ENCODE measurements at places on chromosomes 6 and 20.
A peak's percentile ranks its signal among the peaks of the same experiment; 100 is the strongest.

DNA sequence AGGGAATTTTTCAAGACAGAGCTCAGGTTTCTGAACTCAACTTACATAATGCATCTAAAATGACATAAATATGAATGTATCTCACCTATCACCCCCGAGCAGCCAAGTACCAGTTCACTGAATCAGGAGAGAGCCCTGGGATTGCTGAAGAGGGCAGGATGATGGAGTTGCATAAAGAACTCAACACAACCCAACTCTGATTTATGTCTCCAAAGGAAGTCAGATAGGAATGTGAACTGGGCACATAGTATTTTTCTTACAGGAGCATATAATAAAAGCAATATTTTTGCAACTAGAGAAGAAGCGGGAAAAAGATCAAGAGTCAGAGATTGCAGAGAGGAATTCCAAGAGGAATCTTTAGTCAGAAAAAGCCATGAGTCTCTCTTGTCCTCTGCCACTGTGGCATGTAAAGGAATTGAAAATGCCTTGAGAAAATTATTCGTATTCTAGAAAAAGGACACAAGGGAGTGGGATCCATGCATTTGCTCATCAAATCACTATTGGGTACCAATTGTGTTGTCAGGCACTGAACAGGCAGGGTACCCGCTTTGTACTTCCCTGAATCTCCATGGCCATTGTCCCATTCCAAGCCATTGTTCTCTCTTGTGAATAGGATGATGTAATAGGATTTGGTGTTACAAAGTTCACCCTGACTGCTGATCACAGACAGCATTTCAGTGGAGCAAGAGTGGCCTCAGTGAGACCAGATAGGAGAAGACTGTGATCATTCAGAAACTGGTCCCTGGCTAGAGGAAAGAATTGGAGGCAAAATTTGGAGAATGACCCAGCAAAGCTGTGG, 16.3 kb downstream of the RIN2 start:
- no peak for DNase-seq

- no peak for DNase-seq
Observed at GRCh38 chr20:64113796-64114355, 6.5 kb upstream of the NPBWR2 start.

DNA sequence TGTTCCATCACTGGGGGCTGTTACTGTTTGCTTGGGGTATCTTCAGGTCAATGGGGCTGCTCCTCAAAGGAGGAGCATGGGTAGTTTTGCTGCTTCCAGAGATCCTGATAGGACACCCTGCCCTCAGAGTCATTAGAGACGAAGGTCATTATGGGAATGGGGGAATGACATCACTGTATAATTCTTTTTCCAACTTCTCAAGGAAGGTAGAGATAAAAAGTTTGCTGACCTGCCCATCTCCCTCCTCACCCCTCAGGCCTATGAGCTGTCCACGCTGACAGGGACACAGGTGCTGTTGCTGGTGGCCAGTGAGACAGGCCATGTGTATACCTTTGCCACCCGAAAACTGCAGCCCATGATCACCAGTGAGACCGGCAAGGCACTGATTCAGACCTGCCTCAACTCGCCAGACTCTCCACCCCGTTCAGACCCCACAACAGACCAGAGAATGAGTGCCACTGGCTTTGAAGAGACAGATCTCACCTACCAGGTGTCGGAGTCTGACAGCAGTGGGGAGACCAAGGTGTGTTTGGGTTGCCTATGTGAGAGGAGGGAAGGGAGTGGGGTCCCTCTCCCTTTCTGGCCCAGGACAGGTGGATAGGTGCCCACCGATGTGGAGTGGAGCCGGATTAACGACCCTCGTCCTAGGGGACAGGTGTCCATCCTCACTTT, 2.7 kb downstream of the SRF start:
- DNase-seq = no peak

GRCh38 chr20:12838261-12838866, 170.4 kb upstream of the SPTLC3 start:
- no peak for DNase-seq

- no peak for DNase-seq
Observed at GRCh38 chr6:162722633-162723032, 4.9 kb downstream of the PRKN start.

GRCh38 chr20:57323034-57323433, 6.6 kb upstream of the SPO11 start:
- no peak for DNase-seq

- DNase-seq = no peak
Observed at GRCh38 chr6:49463612-49463967, 420 bp downstream of the CENPQ start.

DNA sequence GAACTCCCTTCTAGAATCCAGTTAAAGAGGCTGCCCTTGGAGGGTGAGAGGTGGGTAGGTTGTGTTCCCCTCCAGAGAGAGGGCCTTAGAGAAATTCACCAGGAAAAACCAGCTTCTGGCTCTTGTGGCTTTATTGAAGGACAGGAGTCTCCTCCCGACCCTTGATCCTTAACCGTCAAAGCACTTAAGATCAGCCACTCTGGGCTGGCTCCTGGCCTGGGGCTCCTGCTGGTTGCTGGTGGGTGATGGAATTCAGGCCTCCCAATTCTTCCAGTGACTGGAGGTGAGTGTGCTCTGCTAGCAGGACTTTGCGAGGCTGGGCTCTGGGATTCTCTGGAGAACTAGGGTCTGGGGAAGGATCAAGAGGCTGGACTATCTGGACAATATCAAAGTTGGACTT, 75.6 kb upstream of the LGSN start:
- no peak for DNase-seq

- no peak for DNase-seq
Observed at GRCh38 chr20:61299618-61300017, 47.6 kb downstream of the CDH4 start.

- no peak for DNase-seq
Observed at GRCh38 chr6:26088344-26088743, 1.1 kb downstream of the HFE start.

GRCh38 chr6:131136021-131136786, 937 bp downstream of the AKAP7 start:
- DNase-seq = no peak

DNA sequence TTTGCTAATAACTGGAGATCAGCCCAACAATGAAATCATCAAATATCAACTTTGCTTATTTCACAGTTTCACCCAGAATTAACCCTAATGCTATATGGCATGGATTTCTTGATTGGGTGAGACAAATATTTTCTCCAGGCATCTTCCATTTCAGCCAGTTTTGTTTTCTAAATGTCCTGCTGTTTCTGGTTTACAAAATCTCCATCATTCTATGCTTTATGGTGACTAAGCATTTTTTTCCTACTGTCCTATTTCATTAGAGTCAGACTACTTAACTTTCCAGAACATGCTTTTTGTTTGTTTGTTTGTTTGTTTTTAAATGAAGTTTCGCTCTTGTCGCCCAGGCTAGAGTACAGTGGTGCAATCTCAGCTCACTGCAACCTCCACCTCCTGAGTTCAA, 59.5 kb upstream of the EXOC2 start:
- no peak for DNase-seq

DNA sequence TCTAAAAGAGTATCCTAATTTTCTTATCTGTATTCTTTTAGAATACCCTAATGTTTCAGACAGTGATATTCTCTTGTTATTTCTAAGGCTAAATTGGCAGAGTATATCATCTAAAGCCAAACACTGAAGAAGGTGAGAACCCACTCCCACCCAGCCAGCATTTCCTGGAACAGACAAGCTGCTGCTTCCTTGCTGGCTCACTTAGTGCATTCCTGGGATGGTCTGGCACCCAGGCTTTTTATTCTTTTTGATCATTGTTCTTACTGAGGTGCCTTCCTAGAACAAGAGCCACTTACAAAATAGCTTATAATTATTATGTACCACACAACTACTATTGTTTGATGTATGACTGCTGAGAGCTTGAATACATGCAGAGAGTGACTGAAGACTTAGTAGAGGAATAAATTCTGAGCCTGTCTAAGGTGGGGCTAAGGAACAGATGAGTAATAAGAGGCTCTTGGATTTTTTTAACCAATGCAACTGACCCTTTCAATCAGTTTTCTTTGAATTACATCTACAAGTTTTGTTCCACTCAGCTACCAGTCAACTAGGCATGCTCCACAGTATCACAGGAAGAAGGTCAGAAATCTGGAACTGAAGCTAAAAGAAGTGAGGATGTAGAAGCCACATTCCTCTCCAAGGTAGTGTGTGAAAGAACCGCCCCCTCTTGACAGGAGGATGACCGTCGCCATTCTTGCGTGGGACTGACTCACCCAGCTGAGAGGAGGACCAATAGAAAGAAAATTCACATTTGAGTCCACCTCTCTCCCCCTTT, 30.1 kb downstream of the PRPH2 start:
- no peak for DNase-seq

DNA sequence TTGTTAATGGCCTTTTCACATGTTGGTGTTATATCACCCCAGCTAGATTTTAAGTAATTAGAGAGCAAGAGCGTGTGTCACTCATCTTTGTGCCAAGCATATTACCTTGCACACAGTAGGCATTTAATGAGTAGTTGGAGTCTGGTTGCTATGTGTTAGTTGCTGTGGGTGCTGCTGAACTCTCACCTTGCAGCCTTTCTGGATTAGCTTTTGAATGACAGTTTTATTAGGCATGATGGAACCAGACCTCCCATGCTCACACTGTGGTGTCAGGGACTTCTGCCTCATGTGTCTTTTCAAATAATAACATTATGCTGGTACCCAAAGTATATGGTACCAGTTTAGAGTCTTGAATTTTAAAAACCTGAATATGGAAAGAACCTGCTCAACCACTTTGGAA, 55.9 kb downstream of the TRAF3IP2 start:
- no peak for DNase-seq

DNA sequence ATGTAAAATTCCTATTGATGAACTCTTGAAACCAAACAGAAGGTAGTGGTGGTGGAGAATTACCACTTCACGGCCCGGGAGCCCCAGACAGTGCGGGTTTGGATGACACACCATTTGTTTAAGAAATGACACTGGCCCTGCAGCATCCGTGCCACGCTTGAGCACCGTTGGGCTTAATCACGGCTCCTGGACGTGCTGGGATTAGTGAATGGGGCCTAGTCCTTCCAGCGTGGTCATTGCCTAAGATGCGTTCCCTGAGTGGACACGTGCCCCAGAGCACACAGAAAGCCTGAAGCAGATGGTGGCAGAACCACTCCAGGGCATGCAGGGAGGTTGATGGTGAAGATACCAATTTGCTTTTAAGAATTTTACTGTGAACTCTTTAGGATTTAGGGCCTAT, 14.5 kb downstream of the STX16 start:
- no peak for DNase-seq

DNA sequence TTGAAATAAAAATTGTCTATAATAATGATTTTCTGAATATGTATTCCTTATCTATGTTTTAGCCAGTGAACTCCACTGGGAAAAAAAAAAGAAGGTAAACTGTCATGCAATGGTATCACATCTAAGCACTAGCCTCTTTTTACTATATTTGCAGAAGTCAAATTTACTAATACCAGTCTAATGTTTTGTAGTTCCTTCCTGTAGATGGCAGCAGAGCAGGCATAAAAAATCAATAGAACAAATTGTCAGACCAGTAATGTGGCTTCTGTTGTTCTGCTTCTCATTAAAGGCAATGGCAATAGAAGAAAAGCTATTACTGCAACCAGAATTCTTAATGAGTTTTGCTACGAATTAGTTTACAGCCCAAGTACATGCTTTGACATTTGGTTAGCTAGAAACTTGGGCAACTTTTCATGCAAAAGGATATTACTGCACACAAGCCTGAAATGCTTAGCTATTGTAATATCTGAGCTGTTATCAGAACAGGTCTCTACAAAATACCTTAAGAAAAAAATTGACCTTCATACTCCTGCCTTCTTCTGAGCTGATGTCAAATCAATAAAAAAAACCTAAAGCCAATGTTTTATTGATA, 476.9 kb downstream of the KHDRBS2 start:
- DNase-seq = no peak

GRCh38 chr6:35170891-35171290, 29.8 kb upstream of the TCP11 start:
- DNase-seq = no peak

DNA sequence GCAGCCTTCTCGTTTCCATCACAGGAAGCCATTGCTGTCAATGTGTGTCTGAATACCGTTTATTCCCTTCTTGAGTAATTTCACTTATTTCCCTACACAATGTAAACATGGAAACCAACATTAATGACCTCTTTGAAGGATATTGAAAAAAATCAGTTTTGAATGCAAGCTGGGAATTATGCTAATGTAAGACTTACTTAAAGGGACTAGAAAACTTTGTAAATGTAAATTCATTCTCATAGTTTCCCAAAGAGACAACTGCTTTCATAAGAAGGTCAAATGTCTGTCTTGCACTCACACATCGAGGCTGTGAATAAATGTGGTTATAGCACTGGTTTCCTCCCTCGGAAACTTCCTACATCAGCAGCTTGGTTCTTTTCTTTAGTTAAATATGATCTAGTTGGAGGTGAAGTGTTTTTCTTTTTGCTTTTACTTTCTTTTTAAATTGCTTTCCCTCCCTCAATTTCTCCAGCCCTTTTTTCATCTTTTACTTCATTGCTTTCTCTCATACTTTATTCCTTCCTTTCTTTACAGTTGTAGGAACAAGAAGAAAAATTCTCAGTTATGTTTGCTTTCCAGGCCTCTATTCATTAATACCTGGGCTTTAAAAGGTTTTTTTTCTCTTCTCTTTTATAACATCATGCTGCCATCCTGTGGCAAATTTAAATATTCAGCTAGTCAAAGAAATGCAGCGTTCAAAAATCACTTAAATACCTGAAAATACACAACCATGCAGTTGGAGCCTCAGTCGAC, 108.3 kb downstream of the TNFAIP3 start:
- peak; percentile 13 for DNase-seq

DNA sequence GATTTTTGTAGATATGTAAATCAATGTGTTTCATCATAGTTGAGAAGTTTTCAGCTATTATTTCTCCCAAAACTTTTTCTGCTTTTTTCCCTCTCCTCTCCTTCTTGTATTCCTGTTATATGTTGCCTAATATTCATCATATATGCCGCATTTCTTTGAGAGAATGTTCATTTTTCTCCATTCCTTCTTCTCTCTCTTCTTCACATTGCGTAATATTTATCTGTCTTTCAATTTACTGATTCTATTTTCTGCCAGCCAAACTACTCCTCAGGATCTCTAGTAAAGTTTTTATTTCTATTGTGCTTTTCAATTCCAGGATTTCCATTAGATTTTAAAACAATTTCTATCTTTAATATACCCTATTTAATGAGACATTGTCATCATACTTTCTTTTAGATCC, 896.8 kb downstream of the EPHA7 start:
- no peak for DNase-seq

GRCh38 chr6:5130135-5130866, 45.2 kb downstream of the PPP1R3G start:
- no peak for DNase-seq

- no peak for DNase-seq
Observed at GRCh38 chr6:48826901-48827701, 636.0 kb downstream of the MMUT start.

DNA sequence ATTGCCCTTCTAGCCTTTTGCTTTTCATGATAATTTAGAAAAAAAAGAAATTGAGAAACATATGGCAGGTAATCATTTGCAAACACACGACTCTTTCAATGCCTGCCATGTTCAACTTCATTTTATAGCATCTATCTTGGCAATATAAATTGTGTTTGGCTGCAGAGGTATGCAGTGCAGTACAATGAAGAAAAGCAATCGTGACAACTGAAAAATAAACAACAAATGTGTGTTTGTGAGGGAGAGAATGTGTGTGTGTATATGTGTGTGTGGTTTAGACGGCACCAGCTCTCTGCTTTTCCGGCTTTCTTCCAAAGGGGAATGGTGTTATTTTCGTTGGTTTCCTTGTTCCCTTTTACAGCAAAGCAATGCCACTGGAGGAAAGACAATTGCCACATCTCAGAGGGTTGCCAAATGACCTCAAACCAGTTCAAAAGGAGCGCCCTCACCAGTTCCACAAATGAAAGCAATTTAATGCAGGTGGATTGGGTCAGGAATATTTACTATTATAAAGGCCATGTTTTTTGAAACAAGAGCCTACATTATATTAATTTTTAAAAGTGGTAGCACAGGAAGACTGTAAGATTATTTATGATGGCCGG, 587.2 kb downstream of the PRKN start:
- DNase-seq = no peak

Data from activated T-cell treated with anti-CD3 and anti-CD28 coated beads, Interleukin-2, amount 50 U/mL, for 4 hours (primary cell).